ENCODE measurements at places on chromosomes 5 and 9. TPM values are rescaled to one million over a fixed set of nuclear protein-coding genes. Genes with fewer than 3 reads are reported as not detected.

Gene PRSS3
- total RNA-seq, result not detected

Gene PCDHB15
- 5.0 TPM for total RNA-seq

Gene N4BP3
- 6.2 TPM for total RNA-seq

Gene HEMGN
- 0.15 TPM for total RNA-seq

Gene CTXN3
- not detected for total RNA-seq

Measured in left lung (tissue), 14 donors.